ENCODE measurements at places on chromosomes 7 and 10.
A peak's percentile ranks its signal among the peaks of the same experiment; 100 is the strongest.

DNA sequence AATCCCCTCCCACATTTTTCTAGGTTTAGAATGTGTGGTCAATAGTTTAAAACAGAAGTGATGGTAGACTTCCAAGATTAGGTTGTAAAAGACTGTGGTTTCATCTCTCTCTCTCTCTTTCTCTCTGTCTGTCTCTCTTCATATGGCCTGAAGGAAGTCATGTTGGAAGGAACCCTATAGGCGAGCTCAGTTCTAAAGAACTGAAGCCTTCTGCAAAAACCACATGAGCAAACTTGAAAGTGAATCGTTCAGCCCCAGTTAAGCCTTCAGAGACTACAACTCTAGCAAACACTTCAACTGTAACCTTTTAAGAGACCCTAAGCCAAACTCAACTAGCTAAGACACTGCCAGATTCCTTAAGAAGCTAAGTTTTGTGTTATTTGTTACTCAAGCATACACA lies 707.5 kb upstream of the LRRTM3 start:
- no peak for DNase-seq

GRCh38 chr7:87225696-87226095 lies 6.2 kb upstream of the TMEM243 start:
- no peak for DNase-seq

DNA sequence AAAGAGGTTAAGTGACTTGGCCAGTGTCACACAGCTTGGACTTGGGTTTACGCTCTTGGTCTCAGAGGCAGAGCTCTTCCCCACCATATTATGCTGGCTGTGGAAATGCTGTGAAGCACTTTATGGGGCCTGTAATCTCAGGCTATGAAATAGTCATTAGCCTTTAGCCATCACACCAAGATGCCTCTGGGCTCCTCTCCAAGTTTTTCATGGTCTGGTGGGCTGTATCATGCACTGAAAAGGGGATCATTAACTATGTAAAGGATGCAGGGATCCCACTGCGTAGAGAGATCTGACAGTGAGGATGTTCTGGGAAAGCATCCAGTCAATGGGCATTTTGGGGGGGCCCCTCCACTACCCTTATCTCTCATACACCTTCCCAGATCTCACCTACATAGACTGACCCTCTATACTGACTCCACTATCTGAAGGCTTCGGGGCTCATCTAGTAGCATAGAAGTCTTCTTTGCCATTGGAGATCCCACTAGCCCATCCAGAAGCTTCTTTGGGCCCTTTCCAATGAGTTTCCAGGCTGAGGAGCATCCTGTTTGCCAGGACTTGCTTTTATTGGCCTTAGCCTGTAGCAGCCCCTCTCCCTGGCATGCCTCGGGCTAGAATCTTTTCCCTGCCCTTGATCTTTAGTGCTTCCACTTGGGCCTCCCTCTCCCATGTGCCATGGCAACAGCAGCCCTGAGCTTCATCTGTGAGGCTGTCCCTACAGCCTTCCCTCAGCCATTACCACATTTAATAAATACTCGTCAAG lies 19.6 kb downstream of the FRMPD2 start:
- DNase-seq = no peak

DNA sequence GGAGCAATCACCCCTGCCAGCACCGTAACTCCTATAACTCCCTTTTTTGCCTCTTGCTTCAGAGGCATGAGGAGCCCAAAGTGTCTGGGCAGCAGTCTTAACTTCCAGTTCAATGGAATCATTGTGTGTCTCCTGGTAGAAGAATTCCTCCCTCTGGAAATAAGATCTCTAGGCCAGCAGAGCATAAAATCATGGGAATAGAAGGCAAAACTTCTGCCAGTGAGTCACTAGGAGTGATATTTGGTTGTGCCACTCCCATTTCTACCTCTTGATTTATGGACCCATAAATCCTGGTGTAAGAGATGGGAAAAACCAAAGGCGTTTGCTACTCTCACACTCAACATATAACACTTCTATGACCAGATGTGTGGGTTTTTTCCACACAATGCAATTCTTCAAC lies 104.9 kb upstream of the FAM180A start:
- no peak for DNase-seq

- no peak for DNase-seq
Observed at GRCh38 chr7:66421830-66422475, 206.7 kb upstream of the KCTD7 start.

DNA sequence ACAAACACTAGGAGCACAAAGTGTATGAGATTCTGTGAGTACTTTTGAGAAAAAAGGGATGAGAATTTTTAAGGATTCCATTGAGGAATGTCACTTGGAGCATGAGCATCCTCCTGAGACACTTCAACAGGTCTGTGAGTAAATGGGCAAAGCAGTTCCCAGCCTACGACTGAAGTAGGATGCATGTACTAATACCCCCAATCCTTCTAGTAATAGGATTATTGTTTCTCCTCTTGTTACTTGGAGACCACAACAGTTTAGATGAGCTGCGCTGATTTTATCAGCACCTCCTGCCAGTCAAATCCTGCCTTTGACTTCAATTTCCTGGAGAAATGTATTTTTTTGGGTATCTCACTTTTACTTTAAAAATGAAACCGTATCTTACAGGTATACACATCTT lies 820 bp downstream of the BBS9 start:
- DNase-seq = no peak

DNA sequence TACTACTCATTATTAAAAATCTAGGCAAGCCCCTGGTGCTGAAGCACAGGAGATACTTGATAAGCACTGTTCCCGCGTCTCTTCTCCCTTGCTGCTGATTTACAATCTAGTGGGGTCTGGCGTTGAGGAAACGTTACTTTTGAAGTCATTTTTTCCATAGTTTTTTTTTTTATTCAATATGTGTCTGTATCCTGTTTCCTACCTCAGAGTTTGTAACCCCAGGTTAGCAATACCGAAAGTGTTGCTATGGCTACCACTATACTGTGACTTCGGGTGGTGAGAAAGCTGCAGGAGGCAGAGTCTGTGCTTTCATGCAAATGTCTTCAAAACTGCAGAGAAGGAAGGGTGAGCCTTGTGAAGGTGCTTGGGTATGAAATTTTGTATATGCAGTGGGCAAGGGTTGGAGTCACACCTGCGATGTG lies 458.8 kb upstream of the GHITM start:
- DNase-seq = no peak

- DNase-seq = no peak
Observed at GRCh38 chr7:148540041-148540738, 50.4 kb upstream of the C7orf33 start.

DNA sequence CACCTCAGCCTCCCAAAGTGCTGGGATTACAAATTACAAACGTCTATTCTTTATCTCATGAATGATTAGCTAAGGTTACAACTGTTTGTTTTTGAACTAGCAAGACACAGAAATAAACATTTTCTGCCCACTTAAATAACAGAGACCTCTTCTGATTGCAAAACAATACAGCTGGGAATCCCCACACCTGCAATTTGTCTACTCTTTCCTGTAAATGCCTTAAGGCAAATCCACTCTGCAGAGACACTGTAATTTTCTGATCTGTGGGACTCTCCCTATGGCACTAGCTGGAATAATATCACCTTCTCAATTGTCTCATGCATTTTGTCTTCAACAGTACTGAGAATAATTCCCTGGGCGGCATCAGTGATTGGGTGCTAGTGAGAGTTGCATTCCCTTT lies 149.3 kb upstream of the FAM3C start:
- no peak for DNase-seq

DNA sequence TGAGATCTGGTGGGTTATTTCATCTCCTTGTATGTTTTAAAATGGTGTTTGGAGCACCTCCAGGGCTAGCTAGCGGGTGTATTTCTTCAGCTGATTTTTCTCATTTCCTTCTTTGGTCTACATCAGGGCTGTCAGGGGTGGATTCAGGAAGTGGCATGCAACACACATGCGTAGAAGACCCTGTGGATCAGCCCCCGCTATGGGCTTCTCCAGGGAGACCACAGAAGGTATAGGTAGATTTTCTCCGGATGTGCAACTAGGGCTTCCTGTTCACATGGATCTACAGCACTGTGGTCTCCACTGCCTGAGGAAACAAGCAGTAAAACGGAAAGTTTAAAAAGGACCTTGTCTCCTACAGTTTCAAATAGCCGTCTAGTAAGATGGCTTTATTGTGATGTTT lies 10.4 kb downstream of the NUB1 start:
- no peak for DNase-seq

- DNase-seq = no peak
Observed at GRCh38 chr7:500521-501420, 18.9 kb downstream of the PDGFA start.

- DNase-seq = no peak
Observed at GRCh38 chr7:56028942-56029630, 22.2 kb downstream of the PSPH start.

DNA sequence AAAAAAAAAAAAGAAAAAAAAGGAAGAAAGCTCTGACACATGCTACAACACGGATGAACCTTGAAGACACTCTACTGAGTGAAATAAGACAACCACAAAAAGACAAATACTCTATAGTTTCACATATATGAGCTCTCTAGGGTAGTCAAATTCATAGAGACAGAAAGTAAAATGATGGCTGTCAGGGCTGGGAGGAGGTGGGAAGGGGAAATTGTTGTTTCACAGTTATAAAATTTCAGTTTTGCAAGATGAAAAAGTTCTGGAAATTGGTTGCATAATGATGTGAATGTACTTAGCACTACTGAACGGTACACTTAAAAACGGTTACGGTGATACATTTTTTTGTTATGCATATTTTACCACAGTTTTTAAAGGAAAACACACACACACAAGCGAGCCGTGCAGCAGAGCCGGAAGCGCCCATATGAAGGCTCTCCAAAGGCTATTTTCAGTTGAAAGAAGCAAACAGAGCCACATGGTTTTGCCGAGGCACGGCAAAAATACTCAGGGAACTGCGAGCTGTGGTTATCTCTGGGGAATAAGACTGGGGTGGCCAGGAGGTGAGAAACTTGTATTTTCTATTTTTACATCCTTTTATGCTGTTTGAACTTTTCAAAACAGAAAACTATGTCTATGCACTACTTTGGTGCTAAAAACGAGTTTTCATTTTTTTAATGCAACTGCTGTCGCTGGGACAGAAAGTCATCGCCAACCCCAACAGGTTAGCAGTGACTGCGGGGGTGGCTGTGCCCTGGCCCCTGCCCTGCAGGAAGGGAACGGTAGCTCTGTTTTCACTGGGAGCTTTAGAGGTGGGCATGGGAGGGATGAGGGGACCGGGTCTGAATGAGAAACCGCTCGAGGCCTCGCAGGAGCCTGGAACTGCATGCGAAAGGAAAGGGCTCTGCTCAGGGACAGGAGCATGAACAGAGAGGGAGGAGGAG lies 132.9 kb downstream of the OAT start:
- no peak for DNase-seq

DNA sequence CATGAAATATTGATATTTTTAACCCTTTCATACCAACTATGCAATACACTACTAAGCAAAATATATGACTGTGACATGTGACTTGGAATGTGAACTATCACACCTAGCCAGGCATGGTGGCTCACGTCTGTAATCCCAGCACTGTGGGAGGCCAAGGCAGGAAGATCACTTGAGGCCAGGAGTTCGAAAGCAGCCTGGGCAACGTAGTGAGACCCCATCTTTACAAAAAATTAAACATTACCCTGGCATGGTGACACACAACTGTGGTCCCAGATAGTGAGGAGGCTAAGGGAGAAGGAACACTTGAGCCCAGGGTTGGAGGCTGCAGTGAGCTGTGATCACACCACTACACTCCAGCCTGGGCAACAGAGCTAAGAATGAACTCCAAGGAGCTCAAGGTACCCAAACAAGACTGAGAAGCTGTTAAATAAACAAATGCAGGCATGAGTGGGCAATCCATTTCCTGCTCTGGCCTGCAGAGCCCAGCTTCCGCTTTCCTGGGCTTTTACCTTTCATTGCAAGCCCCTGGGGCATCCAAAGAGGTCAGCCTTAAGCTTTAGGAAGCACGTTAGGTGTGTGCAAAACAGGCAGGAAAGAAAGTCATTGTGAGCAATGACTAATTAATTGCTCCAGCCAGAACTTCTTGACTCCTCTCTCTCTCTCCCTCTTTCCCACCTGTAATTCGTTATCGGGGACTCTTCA lies 162.1 kb upstream of the FOXK1 start:
- DNase-seq = peak; percentile 32

- no peak for DNase-seq
Observed at GRCh38 chr7:131890176-131890575, 333.7 kb upstream of the PODXL start.

DNA sequence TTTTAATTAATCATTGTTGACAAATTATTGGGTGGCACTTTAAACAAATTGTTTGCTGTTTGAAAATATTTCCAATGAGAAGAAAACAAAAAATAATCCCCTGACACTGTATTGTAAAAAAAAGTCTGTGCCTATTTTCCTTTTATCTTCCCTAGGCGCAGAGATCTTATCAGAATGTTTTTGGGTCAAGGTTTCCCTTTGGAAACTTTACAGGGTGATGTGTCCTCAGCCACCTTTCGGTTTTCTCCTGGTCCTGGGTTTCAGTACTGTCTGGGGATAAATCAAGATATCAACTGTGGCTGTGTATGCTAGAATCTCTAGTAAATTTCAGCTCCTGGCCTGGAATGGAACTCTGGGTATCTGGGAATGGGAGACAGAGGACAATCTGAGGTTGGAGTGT lies 1.4 kb downstream of the ZNF107 start:
- no peak for DNase-seq

- DNase-seq = no peak
Observed at GRCh38 chr7:12469568-12469967, 65.9 kb upstream of the VWDE start.

DNA sequence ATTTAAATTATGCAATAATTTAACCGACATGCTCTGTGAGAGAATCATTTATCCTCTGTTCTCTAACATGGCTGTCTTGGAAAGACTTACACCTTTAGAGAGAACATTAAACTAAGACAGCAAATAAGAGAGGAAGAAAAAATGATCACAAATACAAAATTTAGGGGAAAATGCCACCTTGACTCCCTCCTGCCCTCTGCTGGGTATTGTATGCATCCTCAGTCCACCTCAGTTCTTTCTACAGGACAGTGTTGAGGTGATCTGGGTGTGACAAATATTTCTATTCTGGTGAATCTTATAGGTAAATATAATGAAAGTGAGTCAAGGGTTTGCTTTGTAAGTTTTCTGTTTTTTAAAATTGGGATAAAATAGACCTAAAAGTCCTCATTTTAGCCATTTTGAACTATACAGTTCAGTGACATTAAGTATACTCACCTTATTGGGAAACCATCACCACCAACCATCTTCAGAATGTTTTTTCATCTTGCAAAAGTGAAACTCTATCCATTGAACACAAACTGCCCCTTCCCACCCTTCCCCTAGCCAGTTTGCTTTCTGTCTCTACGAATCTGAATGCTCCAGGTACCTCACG lies 61.5 kb upstream of the ELMO1 start:
- no peak for DNase-seq

- no peak for DNase-seq
Observed at GRCh38 chr7:134988161-134988560, 1.9 kb downstream of the AGBL3 start.

GRCh38 chr10:114541081-114541796 lies 116.8 kb downstream of the ABLIM1 start:
- DNase-seq = no peak

DNA sequence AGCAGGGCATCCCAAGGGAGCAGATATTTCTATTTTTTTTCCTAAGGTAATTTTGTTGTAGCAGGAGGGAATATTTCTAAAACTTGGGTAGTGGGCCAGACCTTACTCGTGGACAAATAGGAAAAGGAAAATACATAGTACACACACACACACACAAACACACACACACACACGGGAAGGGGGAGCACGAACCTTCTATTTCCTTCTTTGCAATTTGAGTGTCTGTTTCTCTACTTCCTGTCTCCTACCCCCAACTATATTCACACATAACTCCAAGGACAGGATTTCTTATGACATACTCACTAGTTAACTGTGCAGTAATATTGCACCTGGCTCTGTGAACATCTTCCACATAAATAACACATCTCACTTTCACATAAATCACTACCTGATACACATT lies 4.4 kb downstream of the LDB1 start:
- no peak for DNase-seq
